CD4-positive, alpha-beta T cell treated with Interleukin-21 for 1 hour (primary cell): ENCODE measurements at places on chromosomes 7 and 10.

DNA sequence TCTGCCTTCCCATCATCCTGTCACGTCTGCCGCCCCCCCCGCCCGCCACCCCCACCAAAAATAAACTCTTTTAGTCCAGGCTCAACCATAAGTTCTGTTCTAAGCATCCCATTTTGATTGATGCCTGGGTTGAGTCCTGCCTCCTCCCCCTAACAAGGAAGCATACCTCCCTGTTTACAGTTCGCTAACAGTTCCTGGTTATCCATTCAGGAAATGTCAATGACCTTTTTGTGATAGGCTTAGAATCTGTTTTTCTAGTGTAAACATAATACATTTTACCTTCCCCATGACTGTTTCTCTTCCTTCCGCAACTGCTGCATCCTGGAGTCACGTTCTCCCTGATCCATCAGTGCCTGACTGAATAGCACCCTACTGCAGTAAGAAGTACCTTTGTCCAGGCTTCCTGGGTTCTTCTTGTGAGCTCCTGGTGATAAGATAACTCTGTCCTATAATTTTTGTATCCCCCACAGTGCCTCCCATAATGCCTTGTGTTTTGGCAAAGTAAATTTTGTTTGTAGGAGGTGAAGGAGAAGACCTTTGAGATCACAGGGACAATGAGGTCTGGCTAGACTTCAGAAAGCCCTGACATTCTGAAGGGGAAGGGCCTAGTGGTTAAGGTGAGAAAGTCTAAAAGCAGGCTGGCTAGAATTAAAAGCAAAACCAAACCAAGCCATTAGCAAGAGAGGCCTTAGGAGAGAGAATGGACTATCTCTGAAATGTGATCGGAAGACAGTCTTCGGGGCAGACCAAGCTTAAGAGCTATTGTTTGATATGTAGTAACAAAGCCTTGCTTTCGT is 7.3 kb downstream of the AGFG2 start:
- DNase-seq = peak; percentile 72

DNA sequence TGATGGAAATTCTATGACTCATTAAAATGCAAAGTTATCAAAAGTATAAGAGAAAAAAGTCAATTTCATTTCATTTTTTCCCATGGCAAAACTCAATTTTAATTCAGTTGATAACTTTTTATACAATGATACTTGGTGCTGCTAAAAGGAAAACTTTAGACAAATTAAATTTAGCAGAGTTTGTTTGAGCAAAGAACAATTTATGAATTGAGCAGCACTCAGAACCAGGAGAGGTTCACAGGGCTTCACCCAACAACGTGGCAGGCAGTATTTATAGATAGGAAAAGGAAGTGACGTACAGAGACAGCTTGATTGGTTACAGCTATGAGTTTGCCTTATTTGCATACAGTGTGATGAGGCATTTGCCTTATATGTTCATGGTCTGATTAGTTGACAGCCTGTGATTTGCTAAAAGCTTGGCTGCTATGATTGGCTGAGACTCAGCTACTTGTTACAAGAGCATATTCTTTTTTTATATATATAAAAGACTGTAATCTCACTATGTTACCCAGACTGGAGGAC is 157.2 kb upstream of the CELF2 start:
- DNase-seq = no peak

- peak; percentile 8 for DNase-seq
Measured at GRCh38 chr7:116122972-116123595, 87.3 kb upstream of the TES start.

- DNase-seq = no peak
Measured at GRCh38 chr10:69802424-69803161, 887 bp downstream of the COL13A1 start.

GRCh38 chr7:17593819-17594419 is 295.5 kb downstream of the AHR start:
- DNase-seq = no peak

- no peak for DNase-seq
Measured at GRCh38 chr7:42910306-42910705, 1.6 kb downstream of the C7orf25 start.

GRCh38 chr10:97724341-97724941 is 10.9 kb downstream of the MARVELD1 start:
- DNase-seq = no peak
